Activated CD4-positive, alpha-beta T cell treated with anti-CD3 and anti-CD28 coated beads for 36 hours (primary cell): ENCODE measurements at places on chromosomes 7 and 10.
A peak's percentile ranks its signal among the peaks of the same experiment; 100 is the strongest.

- no peak for DNase-seq
These were observed 4.8 kb downstream of the DENND2A start for GRCh38 chr7:140635816-140636215.

- DNase-seq = no peak
These were observed 285.9 kb upstream of the FZD8 start for GRCh38 chr10:35927990-35928488.

DNA sequence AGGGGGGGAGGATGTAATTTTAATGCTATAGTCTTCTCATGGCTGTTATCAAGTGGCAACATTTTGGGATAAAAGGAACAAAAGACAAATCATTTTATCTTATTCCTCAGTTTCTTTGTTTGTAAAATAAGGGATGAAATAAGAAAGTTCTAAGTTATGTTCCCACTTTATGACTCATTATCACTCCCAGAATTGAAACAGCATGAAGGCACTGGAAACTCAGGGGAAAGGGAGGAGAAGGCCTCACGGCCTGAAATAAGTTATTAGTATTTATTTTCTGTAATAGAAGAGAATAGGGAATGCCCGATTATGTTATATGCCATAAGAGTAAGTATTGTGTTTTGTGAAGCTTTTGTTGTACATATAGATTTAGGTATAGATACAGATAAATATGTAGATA lies 85.0 kb upstream of the NAMPT start:
- no peak for DNase-seq

DNA sequence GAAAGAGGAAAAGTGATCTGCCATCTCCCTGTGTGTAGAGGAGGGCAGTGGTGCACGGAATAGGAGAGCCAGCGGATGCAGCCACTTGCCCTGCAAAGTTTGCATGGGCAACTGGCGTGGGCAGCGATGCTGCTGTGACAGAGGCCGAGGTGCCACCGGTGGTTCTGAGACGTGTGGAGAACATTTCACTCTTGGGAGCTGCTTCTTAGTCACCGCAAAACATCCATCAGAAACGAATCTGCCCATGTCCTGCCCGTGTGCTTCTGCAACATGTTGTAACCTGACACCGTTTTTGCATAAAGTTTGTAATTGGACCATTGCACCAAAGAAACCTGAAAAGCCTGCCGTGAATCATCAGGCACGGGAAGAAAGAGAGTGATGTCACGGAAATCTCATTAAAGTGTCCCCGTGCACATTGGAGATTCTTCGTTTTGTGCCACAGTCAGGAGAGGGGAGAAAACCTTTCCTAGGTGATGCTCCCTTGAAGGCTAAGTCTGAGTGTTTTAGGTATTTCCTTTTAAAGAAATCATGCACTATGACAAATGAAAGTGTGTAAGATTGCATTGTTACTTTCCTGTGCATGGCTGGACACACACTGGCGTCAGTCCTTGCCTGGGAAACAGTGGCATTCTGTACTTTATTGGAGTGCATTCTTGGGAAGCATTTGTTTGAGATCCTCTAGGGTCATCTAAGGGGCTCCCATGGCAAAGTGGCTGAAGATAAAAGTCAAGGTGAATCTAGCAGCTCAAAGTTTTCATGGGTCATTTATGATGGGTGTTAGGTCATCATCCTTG lies 302.6 kb downstream of the KLF6 start:
- peak; percentile 18 for DNase-seq

DNA sequence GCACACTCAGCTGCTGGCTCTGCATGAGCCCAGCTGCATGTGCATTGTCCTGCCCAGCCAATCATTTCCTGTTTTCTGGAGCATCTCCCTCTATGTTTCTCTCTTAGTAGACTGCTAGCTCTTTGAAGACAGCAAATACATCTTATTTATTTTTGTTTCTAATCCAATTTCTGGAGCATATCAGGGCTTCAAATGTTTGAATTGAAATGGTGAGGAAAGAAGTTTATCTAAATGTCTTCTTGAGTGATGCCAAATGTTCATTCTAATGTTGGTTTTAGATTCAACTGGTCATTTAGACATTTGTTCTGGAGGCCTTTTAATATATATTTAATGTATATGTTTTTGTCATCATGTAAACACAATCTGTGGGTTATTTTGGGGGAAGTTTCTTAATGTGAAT lies 141.9 kb downstream of the DNAJB9 start:
- DNase-seq = no peak

DNA sequence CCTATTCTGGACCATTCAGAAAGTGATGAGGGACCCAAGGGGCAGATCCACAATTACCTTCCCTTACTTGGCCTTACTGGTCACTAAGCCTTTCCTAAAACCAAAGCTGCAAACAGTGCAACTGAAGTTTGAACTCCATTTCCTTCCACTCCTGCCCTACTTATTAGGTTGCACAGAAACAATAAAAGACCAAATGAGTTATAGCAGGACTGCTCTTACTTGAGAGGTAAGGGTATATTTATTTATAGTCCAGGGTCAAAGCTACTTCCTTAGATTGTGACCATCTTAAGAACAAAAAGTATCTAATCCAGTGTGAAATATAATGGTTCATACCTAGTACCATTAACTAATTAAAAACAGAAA lies 27.0 kb downstream of the CDK6 start:
- no peak for DNase-seq

- DNase-seq = no peak
These were observed 32.1 kb downstream of the LOXL4 start for GRCh38 chr10:98235846-98236245.

GRCh38 chr7:83739527-83739926 lies 90.6 kb upstream of the SEMA3E start:
- DNase-seq = no peak

DNA sequence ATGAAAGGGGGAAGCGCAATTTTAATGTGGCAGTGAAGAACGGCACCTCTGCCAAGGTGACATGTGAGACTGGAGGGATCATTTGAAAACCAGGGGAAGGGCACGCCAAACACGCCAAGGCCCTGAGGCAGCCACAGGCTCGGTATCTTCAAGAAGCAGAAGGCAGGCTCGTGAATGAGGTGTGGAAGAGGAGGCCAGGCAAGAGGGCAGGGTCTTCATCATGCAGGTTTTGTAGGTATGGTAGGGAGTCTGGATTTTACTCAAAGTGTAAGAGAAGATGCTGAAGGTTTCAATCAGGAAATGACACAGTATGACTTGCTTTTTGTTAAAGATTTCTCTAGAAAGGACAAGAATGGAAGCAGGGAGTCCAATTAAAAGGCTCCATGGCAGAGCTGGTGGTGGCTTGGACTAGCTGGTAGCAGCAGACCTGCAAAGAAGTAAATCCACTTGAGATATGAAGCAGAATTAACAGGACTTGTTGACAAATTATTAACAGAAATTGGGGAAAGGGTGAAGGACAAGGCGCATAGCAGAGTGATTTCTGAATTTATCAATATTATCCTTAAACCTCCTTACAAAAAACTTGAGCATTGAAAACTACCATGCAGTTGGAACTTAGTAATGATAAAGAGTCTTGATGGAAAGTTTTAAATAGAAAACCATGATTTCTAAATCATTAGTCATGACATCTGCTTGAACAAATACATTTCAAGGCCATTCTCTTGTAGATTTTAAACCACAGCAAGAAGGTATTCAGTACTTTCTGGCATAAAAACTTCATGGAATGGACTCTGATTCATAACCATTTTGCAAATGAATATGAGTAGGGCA lies 70.4 kb downstream of the COA1 start:
- DNase-seq = peak; percentile 73

- no peak for DNase-seq
These were observed 180.9 kb downstream of the FAM107B start for GRCh38 chr10:14593806-14594205.

DNA sequence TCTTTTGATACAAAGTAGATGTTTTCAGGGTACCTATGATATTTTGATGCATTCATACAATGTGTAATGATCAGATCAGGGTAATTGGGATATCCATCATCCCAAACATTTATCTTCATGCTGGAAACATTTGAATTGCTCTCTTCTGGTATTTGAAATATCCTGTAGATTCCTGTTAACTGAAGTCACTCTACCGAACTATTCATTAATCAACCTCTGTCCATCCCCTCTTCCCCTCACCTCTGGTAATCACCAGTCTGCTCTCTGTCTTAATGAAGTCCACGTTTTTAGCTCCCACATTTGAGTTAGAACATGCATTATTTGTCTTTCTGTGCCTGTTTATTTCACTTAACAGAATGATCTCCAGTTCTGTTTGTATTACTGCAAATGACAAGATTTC lies 11.3 kb downstream of the MTG1 start:
- no peak for DNase-seq

DNA sequence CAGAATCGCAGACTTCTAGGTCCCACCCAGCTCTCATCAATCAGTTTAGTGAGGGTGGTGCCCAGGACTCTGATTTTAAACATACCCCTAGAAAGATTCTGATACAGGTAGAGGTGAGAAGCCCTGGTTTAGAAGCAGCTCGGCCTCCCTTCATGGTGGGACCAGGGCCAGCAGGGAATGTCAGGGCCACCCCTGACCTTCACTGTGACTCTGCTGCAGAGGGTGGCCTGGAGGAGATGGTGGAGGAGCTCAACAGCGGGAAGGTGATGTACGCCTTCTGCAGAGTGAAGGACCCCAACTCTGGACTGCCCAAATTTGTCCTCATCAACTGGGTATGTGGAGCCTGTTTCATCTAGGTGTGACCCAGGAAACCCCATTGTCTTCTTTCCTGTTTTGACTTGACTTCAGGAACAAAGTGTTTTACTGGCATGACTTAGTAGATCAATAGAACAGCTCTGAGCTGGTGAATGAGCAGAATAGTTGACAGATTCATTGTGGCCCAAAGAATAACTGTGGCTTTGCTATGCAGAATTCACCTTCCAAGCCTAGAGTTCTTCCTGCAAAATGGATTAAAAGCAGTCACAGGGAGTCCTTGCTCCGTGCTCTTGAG lies 7.2 kb downstream of the DBNL start:
- DNase-seq = peak; percentile 2

GRCh38 chr7:111080495-111081105 lies 10.3 kb upstream of the LRRN3 start:
- no peak for DNase-seq

GRCh38 chr7:22051886-22052673 lies 106.4 kb upstream of the CDCA7L start:
- no peak for DNase-seq

DNA sequence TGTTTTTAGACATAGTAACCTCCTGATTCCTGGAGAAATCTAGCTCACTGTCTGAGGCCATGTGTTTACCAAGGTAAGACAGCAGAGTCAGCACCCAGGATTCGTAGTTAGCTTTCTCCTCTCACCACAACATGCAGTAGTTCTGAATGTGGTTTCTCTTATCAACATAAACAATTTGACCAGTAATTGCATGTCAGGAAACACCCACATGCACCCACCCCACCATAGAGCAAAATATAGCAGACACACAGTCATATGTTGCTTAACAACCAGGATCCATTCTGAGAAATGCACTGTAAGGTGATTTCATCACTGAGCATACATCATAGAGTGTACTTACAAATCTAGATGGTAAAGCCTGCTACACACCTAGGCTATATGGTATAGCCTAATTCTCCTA lies 1004.0 kb downstream of the ANKRD7 start:
- no peak for DNase-seq

- DNase-seq = no peak
These were observed 701.4 kb downstream of the PARD3 start for GRCh38 chr10:34113504-34114225.

DNA sequence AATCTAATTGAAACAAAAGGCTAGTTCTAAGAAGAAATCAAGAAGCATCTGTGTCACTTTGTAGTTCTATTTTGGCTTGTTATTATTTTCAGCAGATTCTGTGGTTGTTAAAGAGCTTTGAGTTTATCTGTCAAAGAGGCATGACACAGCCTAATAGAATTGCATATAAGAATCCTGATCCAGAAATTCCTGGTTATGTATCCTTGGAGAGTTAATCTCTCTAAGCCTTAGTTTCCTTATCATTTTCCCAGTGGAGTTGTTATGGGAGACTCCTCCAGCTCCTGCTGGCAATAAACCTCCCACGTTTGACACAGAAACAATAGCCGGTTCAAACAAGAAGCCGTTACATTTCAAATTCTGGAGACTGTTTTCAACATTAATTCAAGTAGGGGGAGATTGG lies 288.3 kb downstream of the SDHAF3 start:
- DNase-seq = no peak

- no peak for DNase-seq
These were observed 7.9 kb downstream of the LUC7L2 start for GRCh38 chr7:139367438-139368155.
